GM03348 (cell line): ENCODE measurements at places on chromosomes 2 and 18.
A peak's percentile ranks its signal among the peaks of the same experiment; 100 is the strongest.

DNA sequence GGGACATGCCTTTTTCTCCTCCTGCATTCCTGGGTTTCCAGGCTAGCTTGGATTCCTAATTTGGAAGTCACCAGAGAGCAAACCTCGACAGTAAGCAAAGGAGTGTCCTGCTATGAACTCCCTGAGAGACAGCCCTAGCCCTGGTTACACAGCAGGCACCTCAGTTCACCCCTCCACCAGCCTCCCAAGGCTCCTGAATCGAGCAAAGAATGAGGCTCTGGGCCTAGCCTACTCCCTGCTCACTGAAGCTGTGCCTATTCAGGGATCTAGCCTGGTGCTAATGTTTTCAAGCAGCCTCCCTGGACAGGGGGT lies 66.7 kb upstream of the RMDN2 start:
- DNase-seq, result peak; percentile 80

- DNase-seq, result peak; percentile 77
Observed at GRCh38 chr2:3827673-3828575, 124.5 kb downstream of the DCDC2C start.

DNA sequence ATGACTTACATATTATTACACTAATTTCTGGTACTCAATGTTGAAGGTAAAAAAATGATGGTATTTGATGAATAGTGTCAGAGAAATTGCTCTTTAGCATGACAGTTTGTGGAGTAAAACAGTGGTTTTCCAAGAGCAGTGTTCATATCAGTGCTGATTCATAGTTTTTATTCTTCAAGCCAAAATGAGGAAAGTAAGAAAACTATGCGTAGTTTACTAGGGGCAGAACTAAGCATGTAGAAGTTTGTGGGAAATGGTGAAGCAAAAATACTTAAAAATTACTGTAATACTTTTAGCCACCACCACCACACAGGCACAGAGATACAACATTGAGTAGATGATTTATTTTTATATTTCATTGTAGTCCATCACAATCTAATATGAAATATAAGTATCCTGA lies 137.3 kb downstream of the ZNF804A start:
- no peak for DNase-seq

GRCh38 chr18:22505141-22505591 lies 87.5 kb upstream of the CTAGE1 start:
- peak; percentile 13 for DNase-seq

DNA sequence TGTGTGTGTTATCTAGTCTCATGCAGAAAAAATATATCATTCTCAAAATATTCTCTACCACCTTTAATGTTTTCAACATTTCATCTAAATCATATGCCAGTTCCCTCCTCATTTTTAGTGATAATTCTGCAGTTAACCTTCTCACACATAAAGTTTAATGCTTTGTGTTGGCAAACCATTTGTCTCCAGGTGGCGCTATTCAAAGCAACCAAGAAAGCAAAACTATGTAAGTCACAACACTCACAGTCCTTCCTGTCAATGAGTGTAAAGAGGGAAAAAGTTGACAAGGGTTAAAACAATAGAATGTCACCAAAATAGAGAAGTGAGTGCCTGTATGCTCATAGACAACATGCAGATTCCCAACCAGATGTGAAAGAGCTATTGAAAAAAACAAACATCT lies 961.6 kb upstream of the LRRTM1 start:
- no peak for DNase-seq

DNA sequence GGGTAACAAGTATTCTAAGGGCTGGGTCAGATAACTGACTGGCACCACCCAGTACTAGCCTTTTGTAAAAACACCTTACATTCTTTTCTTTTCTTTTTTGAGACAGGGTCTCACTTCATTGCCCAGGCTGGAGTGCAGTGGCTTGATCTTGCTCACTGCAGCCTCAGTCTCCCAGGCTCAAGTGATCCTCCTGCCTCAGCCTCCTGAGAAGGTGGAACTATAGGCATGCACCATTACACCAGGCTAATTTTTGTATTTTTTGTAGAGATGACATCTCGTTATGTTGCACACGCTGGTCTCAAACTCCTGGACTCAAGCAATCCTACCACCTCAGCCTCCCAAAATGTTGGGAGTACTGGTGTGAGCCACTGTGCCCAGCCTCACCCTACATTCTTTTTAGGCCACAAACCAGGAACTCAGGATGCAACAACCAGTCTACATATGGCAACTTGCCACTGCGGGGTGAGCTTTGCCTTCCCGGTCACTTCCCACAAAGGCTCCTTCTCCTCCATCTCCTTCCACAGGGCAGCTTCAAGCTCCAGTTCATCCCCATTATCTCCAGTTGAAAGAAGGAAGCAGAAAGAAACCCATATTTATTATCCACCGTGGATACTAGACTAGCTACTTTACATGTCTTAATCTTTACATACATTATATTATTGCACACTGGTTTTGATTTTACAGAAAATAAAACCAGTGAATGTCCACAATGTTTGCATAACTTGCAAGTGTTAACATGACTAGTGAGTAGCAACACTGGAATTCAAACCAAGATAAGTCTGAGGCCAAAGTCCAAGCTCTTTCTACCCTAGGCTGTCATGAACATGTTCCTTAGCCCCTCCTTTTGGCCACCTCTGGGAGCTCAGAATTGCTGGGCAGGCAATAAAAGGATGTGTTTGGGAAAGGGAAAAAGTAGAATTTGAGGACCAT lies 23.7 kb upstream of the AP1S3 start:
- peak; percentile 74 for DNase-seq

- DNase-seq, result no peak
Observed at GRCh38 chr2:240714747-240715725, 23.4 kb downstream of the AQP12A start.

DNA sequence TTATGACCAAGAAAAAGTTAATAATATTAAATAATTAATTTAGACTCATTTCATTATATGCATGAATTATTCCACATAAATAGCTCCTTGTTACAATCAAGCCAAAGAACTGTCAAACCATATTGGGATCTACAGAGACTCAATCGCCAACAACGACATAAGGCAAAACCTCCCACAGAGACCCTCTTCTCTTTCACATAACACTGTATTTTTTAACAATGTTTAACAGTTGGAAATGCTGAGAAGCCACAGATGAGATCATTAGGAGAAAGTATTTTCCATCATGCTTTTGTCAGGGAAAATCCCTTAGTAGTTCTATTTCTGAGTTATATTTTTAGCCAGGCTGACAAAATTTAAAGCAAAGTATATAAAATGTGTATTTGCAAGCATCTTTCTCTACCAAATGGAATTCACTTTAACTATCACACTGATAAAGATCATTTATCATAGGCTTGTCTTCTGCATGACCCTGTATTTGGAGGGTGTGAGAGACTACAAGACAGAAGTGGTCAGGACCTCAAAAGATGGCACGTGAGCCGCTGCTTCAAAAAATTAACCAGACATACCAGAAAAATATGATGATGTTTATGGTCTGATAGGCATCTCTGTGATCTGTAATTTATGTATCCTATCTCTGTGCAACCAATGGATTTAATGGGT lies 383.8 kb downstream of the NRXN1 start:
- no peak for DNase-seq

DNA sequence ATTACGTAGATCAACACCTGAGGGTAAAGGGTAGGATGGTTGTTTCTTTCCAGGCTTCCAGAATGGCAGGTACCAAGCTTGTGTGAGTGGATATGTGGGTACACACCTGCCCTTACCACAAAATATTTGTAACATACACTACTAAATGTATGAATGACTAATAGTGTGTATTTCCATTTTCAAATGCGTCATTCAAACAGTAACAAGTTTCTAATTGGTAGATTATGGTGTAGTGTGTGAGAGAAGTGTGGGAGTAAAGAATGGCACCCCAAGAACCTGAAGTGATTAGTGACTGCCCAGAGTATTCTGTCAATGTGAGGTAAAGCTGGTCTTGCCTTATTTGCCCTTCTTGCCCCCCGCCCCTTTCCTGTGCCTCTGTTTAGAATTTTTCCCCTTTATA lies 21.1 kb downstream of the AGPS start:
- no peak for DNase-seq

DNA sequence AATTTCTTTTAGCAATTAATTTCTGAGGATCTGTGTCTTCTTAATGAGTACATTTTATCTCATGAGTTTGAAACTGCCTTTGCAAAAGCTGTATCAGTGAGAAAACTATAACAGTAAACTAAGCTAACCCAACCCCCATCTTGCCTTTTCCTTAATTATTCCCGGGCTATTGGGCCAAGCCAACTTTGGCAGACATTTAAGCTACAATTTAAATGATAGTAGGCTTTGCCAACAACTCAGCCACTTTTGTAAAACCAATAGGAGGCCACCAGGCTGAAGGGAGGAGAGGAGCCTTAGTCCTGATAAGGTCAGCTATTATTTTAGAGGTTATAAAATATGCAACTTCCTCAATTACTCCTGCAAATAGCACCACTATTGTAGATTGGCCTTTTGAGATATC lies 218.0 kb upstream of the KCNJ3 start:
- DNase-seq, result no peak

- no peak for DNase-seq
Observed at GRCh38 chr2:188330316-188331053, 38.8 kb downstream of the GULP1 start.

DNA sequence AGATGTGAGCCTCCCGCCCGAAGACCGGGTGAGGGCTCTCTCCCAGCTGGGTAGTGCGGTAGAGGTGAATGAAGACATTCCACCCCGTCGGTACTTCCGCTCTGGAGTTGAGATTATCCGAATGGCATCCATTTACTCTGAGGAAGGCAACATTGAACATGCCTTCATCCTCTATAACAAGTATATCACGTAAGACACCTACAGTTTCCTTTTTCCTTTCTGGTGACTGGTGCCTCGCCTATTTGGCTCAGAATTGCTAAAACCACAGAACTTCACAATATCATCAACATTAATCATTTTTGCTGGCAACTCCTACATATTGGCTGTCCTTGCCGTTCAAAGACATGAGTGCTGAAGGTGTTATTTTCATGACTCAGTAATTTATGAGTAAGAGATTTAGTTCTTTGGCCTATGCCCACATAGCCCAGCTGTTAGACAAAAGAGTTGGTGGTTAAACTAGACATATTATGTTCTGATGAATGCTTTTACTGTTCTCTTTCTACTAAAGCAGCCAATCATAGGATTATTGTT lies 2.2 kb downstream of the STAMBP start:
- DNase-seq, result peak; percentile 57

DNA sequence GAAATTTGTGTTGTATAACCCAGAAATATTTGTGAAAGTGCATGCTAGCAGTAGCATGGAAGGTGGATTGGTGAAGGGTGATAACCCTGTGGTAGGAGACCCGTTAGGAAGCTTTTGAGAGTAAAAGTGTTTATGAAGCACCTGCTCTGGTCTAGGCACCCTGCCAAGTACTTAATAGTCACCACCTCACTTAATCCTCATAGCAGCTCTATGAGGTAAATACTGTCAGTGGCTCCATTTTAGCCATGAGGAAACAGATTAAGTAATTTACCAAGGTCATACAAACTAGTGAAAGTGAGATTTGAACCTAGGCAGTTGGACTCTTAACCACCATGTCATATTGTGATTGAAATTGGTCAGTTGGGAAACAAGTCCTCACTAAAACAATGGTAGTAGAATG lies 66.8 kb downstream of the TET3 start:
- no peak for DNase-seq

DNA sequence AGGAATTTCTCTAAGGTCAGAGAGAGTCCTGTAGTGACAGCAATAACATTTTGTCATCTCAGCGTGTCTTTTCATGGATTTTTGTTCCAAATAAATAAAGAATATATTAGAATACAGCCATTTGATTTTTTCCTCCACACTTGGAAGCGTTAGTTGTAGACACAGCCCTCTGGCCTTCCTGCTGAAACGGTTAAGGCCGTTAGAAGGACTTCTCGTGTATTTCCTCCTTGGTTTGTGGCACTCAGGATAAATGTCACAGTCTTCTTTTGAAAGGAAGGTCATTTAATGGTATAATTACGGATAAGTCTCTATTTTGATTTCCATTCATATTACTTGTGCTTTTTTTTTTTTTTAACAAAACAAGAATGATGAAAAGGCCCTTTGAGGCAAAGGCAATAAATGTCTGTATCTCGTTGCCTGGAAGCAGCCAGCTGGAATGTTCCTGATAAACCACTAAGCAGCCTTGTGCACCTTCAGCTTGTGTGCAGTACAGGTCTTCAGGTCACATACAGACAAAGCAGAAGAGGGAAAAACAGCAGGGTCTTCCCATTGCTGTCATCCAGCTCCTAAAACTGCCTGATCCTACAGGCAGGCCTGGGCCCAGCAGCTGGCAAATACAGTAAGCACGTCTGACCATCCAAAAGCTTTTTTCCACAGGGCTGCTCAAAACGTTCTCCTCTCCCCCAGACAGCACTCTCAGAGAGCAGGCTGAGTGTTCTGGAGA lies 14.4 kb downstream of the EFR3B start:
- DNase-seq, result no peak

- no peak for DNase-seq
Observed at GRCh38 chr2:54516842-54517241, 60.7 kb downstream of the SPTBN1 start.

GRCh38 chr18:31577195-31577594 lies 14.5 kb upstream of the TTR start:
- no peak for DNase-seq

GRCh38 chr2:236370847-236371409 lies 106.7 kb upstream of the ASB18 start:
- no peak for DNase-seq

GRCh38 chr2:89763581-89764485 lies 1072.4 kb downstream of the RPIA start:
- peak; percentile 8 for DNase-seq

GRCh38 chr2:224835405-224835804 lies 119.2 kb upstream of the CCDC195 start:
- no peak for DNase-seq

DNA sequence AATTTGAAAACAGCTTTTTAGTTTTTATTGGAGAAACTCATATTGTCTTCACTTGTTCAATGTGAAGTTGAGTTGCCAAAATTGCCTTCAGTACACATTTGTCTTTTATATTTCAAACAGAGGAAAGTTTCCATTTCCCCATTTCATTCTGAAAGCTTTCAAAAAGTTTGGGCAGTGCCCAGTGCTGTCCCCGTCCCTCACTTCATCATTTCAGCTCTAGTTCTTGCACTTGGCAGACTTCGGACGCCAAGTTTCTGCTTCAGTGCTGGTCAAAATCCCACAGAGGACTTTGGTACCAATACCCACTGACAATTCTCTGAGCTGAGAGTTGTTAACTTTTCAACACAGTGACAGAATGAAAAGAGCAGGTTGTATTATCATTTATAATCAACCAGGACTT lies 43.4 kb upstream of the AQP4 start:
- DNase-seq, result no peak

DNA sequence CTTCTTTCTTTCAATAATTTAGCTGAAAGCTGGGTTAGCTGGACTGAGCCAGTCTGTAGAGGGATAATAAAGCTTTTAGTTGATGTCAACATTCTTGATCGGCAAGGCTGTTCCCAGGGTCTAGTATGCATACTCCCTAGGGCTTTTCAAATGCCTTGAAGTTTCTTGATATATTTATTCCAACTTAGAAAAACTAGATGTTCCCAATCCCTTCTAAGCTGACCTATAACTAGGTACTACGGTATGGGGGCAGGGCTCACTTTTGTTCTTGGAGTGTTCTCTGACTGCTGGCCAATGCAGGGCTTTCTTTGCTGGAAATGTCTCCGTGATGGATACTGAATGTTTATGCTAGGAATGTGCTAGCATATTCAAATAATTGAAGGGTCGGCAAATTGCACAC lies 258.6 kb upstream of the TANK start:
- no peak for DNase-seq

- no peak for DNase-seq
Observed at GRCh38 chr2:66782780-66783361, 347.9 kb downstream of the MEIS1 start.

GRCh38 chr2:26615860-26616705 lies 25.1 kb downstream of the CIB4 start:
- DNase-seq, result no peak

GRCh38 chr2:181780047-181780651 lies 99.8 kb upstream of the NEUROD1 start:
- no peak for DNase-seq
